ENCODE measurements at places on chromosomes 5 and 9.

DNA sequence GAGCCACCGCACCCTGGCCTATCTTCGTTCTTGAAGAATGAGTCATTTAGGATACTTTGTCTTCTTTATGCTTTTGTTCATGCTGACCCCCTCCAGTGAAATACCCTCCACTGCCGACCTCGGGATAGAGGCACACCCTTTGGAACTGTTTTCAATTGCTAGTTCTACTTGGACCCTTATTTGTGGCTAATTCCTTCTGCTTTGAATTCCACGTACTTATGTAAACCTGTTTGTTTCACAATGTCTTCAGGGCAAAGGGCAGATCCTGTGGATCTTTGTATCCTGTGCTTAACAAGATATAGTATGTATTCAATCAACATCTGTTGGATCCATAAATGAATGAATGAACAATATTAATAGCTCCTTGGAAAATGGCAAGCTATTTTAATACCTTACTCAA lies 19.6 kb upstream of the AOPEP start:
- DNase-seq: no peak

DNA sequence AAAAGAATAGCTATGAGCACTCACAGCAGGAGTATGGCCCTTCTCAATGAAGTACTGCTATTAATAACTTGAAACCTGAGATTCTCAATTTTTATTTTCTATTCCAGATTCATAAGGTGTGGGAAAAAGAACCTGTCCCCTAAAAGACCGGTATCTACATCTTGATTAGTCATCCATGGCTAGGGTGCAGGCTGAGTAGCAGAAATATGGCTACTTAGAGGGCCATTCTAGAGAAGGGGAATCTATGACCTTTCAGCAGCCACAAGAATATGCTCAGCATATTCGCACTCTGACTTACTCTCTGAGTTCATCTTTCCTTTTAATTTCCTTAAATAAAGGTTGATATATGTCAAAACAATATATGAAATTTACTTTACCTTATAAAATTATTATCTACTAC lies 27.7 kb downstream of the WDR36 start:
- DNase-seq: no peak

- DNase-seq: peak; percentile 95
Measured at GRCh38 chr9:133737774-133738639, at the start of gene SARDH. Gene SARDH, minus strand, starts transcription at chr9:133738352. Its CDS starts 4,179 bp downstream, at chr9:133734173.

- DNase-seq: no peak
Measured at GRCh38 chr9:121946465-121946864, 146.6 kb downstream of the TTLL11 start.

- DNase-seq: no peak
Measured at GRCh38 chr9:125915606-125916005, 168.4 kb downstream of the PBX3 start.

- DNase-seq: no peak
Measured at GRCh38 chr5:110846398-110847001, 107.7 kb downstream of the SLC25A46 start.

GRCh38 chr9:26656003-26656870 lies 236.4 kb downstream of the CAAP1 start:
- DNase-seq: peak; percentile 27

DNA sequence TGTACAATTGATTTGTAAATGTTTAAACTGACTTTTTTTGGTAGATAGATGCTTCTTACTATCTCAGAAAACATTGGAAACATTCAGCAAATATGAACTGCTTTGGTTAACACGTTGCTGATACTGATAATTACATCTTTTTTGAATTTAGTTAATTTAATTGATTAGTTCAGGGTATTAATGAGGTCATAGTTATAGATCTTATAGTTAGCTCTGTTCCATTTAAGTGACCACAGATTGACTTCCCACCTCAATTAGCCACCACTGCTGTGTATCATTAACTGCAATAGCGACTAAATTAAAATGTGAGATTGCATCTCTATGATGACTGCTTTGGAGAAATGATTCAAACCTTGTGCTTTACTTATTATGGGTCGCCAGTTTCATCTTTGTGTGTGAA lies 407.1 kb upstream of the EDIL3 start:
- no peak for DNase-seq

DNA sequence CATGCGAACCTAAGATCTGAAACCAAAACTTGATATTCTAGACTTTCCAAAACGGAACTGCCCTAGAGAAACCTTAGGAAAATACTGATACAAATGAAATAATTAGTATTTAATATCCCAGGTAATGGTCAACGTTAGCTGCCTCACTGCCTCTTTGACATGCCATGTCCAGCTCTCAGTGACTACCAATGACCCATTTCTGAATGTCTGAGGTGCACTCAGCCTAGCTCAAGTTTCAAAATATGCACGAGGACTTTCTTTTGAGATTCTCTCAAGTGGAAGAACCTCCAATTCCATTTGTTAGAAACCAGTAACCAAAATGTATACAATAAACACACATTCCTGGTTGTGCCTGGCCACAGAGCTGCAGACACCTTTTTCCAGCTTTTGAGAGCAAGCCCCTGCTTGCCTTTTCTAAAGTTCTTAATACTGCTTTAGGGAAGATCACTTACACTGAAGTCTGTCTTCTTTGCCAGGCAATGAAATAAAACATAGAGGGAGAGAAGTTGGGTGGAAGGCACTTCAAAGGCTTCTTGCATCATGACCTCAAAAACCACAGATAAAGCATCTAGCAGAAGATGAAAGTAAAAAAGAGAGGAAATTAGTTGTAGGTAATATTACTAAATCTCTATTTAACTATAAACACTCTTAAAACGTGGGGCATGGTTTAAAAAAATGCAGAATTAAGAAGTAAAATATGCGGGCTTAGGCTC lies 87.9 kb downstream of the MRPS27 start:
- no peak for DNase-seq

- no peak for DNase-seq
Measured at GRCh38 chr9:36011379-36011778, 25.3 kb upstream of the RECK start.

GRCh38 chr5:22250528-22250927 lies 602.6 kb downstream of the CDH12 start:
- DNase-seq: peak; percentile 4

DNA sequence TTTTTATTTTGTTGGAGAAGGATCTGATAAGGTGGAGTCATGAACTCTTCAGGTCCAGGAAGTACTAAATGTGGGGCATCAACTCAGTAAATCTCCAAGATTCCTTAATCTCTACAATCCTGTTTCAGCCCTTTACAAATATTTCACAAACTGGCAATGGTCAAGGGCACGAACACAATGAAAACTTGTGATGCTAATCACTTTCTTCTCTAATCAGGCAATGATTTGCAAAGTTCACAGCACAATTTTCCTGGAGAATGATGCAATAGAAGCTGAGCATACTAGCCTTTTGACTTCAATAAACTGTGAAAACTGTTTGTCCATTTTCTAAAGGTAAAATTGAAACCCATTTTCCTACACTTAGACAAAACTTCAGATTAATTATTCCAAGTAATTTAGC lies 16.9 kb downstream of the GDF9 start:
- DNase-seq: no peak

- DNase-seq: no peak
Measured at GRCh38 chr9:115891929-115892328, 261.7 kb upstream of the PAPPA start.

DNA sequence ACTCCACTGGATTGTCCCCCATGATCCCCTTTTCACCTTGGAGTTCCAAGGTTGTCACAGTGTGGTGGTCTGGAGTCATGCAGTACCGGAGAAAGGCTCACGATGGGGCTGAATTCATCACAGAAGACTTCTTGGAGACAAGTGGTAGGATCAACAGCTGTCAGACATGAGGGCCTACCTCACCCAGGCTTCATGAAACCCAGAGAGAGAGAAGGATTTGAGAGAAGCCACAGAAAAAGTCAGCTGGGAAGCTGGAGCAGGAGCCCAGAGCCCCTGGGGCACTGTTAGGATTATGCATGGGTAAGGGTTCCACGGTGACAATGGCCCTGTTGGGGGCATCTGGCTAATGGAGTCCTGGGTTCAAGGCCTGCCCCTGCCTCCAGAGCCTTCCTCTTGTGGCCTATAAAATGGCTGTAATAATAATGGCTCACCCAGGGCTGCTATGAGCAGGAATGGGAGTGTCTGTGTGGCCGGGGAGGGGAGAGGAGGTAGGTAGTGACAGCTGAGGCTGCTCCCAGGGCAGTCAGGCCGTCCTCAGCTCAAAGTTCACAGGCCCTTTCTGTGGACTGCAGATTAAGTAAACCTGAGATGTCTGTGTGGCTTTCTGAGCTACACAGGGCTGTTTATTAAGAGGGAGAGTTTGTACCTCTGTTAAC lies 910 bp downstream of the TRIM14 start:
- DNase-seq: peak; percentile 89

DNA sequence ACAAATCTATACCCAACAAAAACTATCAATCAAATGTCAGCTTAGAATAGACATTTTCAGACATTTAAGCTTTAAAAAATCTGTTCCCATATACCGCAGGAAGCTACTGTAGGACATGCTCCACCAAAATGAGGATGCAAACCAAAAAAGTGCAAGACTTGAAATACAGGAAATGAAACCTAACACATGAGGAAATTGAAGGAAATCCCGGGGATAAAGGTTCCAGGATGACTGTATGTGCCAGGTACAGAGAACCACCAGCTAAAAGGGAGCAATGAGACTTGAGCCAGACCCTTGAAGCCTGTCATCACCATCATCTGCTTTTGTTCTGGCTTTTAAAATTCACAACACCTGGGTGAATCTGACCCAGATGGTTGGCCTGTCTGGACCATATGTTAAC lies 21.4 kb downstream of the DIAPH1 start:
- no peak for DNase-seq

GRCh38 chr5:68793074-68793473 lies 300.7 kb upstream of the SLC30A5 start:
- DNase-seq: no peak

DNA sequence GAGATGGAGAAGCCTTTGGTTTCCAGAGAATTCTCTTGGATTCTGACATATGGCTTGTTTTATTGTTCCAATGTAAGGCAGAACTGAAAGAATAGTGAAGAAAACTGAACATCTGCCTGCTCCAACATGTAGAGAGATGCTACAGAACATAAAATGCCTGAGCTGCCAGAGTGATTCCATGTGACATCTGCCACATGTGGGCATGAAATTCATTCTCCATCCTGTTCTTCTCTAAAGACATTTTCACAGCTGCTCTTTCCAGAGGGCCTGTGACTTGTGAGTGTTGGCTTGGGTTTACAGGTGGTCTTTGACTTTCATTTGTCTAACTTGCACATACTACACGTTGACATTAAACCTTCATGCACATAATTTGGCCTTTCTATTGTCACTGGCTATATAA lies 33.7 kb upstream of the TXN start:
- DNase-seq: no peak

DNA sequence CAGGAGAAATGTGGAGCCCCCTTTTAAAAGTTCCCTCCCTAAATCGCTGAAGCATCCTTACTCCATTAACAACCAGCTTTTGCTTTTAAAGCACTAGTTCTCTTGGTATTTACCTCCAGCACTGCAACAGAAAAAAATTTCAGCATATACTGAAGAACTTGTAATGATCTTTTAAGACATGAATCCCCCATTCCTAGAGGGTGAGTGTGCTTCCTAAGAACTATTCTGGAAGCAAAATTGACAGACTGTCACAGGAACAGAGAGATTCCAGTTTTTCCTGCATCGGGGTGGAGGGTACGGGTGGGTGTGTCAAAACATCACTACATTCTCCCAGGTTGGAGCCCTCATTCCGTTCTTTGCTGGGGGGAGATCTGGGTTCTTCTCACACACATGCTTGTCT lies 151.9 kb downstream of the EBF1 start:
- DNase-seq: no peak

- peak; percentile 56 for DNase-seq
Measured at GRCh38 chr5:97297063-97297703, 114.1 kb upstream of the RIOK2 start.

DNA sequence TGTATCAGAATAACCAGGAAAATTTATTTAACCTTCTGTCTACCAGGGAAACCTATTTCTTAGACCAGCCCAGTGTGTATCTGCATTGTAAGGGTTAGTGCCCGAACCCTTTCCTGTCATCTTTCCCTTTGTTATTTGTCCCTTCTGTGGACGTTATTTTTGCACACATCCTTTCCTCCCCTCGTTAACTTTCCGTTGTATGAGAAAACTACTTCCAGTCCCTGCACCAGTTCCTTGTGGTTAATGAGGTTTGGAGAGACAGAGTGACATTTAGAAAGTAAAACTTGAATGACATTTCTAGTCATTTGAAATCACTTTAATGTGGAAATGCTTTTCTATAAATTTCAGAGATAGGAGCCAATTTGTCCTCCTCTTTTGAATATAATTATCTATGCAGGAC lies 4.3 kb upstream of the IFNB1 start:
- DNase-seq: no peak

GRCh38 chr5:600886-601541 lies 11.1 kb upstream of the CEP72 start:
- DNase-seq: no peak

DNA sequence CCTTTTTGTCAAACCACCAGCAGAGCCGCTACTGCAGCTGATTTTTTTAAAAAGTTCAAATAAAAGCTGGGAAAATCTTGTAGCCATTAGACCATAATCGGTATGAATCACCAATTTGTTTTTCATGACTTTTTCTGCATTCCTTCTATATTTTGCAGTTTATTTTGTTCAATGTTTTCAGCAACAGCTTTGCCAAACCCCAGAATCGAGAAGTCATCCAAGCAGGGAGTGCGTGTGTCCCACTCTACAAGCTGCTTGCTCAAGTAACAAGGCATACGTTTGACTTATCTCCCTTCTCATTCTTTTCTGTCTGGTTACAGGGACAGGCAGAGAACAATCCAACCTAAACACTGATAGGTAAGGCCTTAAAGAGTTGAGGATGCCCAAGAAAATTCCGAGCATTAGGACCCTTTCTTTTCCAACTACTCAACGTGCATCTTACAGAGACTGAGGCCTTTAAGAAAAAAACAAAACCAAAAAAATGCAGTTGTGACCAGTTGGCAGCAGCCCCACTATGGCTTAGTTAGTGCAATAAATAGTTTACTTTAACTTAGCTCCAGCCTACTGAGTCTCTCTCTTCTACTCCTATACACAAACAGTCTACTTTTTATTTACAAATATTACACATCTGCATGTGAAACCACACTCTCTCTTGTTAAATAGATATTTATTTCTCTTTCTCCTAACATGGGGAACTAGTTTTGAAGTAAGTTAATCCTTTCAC lies 134.7 kb upstream of the SLIT3 start:
- no peak for DNase-seq

GRCh38 chr5:155079698-155080097 lies 66.1 kb downstream of the KIF4B start:
- no peak for DNase-seq

- DNase-seq: no peak
Measured at GRCh38 chr5:164809821-164810220, 1304.4 kb downstream of the MAT2B start.

- DNase-seq: no peak
Measured at GRCh38 chr5:151005950-151006576, 14.3 kb upstream of the GPX3 start.

Measured in NCI-H524 (cell line).